Central memory CD4-positive, alpha-beta T cell (primary cell): ENCODE measurements at places on chromosomes 6 and 20.

DNA sequence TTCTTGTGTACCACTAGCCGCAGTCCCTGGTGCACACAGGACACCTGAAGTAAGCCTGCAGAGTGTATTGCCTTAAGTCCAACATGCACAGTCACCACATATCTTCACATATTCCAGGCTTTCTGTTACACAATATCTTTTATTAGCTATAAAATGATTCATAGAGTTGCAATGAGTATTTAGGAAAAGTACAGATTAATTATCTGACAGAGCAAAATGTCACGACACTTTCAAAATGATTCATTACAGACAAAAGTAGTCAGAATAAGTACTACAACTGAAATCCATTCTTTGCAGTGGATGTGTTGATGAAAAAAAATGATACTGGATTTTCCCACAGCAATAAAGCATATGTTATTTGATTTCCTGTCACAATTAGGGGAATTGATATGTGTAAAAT is 199.5 kb upstream of the ASCC3 start:
- no peak for DNase-seq

DNA sequence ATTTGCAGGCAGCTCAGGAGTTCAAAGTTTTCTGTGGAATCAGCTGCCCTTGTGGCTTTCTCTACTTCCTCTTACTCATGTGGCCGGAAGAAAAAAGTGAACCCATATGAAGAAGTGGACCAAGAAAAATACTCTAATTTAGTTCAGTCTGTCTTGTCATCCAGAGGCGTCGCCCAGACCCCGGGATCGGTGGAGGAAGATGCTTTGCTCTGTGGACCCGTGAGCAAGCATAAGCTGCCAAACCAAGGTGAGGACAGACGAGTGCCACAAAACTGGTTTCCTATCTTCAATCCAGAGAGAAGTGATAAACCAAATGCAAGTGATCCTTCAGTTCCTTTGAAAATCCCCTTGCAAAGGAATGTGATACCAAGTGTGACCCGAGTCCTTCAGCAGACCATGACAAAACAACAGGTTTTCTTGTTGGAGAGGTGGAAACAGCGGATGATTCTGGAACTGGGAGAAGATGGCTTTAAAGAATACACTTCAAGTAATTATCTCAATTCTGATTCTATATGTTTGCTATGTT is 1.1 kb downstream of the MGME1 start:
- DNase-seq: peak; percentile 48

GRCh38 chr20:23197836-23198235 is 111.7 kb upstream of the CD93 start:
- no peak for DNase-seq

GRCh38 chr6:39223555-39223954 is 5.7 kb downstream of the KCNK5 start:
- DNase-seq: no peak

- DNase-seq: no peak
Observed at GRCh38 chr6:21856456-21856825, 262.9 kb downstream of the SOX4 start.

- no peak for DNase-seq
Observed at GRCh38 chr6:140857739-140858380, 1274.9 kb upstream of the GJE1 start.

DNA sequence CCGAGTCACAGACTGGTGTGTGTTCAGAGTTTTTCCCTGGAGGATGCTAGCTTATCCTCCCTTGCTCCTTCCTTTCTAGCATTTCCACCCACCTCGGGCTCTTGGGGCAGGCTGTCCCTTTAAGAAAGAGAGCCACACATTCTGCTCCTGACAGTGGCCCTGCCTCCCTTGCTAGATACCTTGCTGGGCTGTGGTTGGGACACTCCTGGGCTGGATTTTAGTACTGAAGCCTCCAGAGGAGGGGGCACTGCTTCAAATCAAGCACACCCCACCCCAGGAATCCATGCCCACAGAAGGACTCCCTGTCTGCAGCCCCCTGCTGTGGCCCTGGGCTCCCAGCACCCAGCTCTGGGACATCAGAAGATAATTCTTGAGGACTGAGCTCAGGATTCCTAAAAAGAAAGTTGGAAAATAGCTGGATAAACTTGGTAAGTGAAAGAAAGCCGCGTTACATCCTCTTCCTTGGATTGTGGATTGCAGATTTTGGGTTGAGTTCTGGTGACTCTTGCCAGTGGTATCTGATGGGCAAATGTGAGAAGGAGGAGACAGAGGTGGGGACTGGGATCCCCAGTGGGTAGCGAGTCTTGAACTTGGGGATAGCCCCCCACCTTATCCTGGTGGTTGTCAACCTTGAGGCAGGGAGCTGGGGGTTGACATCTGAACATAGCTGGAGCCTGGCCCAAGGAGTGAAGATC is 29.0 kb downstream of the DAAM2 start:
- DNase-seq: no peak

- no peak for DNase-seq
Observed at GRCh38 chr6:167934426-167934864, 63.0 kb upstream of the KIF25 start.

DNA sequence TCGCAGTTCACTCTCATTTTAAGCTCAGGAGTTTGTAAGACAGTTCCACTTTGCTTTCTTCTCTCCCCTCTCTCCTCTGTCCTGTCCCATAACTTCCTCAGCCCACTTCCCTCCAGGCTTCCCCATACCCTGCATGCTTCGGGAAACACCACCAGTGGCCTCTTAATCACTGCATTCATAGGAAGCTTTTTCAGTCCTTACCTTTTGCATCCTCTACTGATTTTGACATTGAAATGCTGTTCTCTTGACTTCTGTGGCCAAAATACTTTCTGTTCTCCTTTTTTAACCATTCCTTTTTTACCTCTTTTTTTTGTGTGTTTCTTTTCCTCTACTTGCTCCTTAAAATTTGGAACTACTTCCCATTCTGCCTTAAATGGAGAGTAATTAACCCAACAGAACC is 69.7 kb downstream of the HIVEP1 start:
- DNase-seq: no peak

GRCh38 chr6:89443658-89444057 is 10.7 kb downstream of the ANKRD6 start:
- no peak for DNase-seq

DNA sequence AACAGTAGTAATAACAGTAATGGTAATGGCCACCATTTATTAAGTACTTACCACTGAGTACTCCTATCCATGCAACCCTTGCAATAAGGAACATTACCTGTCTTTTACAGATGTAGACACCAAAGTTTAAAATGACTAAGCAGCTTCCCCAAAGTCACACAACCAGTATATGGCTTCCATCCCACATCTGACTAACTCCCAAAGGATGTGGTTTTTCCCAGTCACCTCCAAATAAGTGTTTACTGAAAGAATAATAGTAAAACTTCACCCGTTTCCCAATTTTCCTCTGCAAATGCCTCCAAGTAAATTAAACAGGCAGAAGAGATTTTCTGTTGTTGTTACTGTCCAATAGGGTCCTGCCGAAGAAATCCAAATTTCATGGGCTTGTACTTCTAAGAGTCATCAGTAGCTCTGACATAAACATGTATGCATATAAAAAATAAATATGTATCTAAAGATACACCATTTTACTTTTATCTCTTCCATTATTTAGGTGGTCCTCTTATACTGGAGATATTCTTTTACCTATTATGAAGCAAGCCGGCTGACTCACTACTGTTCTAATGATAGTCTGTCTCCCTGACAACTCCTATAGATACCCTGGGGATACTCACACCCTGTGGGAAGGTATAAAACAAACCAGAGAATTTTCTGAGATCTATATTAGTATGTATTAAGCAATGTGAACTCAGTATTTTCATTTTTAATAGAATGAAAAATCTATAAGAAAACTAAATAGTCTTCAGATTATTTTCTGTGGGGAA is 77.9 kb upstream of the ID4 start:
- DNase-seq: no peak

DNA sequence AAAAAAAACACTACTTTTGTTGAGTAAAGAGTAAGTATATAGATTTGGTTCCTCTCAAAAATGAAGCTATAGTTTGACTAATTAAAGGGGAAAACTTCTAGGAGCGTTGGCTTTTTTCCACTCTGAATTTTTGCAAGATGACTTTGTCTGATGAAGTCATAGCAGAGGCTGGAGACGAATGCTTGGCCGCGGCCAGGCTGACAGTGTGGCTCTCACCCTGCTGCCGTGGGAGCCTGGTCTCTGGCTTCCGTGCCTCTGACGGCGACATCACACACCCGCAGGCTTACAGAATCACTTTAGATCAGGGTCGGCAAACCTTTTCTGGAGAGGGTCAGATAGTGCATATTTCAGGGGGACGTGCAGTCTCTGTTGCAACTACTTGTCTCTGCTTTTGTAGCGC is 145.0 kb downstream of the PHACTR3 start:
- no peak for DNase-seq

DNA sequence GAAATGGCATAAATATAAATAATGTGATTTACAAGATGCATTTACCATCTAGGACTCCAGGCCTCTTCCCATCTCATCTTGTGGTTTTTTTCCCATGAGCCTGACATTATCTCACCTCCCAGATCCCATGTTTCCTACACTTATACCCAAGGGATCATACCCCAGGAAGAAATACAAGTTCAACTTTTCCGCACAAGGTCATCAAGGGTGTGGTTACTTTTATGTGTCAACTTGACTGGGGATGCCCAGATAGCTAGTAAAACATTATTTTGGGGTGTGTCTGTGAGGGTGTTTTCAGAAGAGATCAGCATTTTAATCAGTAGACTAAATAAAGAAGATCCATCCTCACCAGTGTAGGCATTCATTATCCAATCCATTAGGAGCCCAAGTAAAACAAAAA is 176.3 kb upstream of the TNFAIP3 start:
- no peak for DNase-seq

DNA sequence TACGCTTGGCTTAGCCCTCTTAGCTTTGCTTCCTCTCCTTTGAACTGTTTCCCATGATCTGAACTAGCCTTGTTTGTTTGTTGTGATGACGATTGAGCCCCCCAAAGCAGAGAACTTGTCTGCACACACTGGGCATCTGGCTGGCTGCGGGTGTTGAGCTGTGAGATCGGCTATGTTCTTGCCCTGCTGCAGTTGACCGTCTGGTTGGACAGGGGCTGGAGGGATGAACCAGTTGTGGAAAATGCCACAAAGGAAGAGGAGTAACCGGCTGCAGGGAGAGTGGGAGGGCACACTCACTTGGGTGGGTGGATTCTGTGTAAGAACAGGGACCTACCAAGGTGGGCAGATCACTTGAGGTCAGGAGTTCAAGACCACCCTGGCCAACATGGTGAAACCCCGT is 12.4 kb upstream of the RSPO4 start:
- no peak for DNase-seq

DNA sequence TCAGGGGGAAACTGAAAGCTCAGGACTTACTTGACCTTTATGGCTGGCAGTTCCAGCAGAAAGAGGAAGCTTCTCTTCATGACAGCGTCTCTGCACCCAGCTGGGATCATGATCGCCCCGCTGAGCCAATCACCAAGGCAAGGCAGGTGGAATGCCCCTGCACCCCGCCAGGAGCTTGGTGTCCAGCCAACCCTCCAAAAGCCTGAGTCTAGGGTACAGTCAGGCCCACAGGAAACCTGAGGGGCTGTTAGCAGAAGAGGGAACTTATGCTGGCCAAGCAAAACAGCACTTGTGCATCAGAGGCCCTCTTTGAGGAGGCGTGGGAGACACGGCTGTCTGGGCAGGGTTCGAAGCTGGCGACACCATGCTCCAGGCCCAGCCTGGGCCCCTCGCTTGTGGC is 188.3 kb upstream of the GMDS start:
- DNase-seq: no peak

DNA sequence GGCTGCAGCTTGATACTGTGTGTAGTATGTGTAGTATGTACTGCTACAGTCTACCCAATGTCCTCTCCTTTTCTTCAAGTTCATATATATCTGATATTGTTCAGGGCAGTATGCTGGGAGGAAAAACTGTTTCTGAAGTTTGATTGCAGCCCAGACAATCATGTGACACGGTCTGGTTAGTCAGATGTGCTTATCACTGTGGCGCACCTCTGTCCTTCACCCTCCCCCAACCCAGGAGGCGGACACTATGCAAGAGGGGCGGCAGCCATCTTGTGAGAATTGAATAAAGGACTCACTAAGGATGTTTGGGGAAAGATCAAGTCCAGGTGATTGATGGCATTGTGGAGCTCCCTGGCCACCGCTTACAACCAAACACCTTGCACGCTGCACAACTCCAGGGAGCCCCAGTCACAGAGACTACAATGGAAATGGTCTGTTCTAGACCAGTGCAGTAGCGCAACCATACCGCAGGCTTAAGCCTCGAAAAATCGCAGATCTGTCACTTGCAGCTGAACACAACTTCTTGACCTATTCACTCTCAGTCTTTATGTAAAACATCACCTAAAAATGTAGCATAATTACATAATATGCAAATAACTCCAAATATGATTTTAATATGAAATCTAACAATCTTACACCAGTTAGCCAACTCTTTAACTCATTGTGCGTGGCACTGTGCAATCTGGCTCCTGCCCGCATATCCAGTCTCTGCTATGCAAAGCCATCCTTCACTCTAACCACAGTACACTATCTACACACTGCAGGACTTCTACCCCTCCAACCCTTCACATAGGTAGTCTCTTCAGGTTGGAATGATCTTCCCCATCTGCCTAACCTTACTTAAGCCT is 79.3 kb downstream of the VGLL2 start:
- no peak for DNase-seq

GRCh38 chr20:62129731-62130531 is 7.7 kb downstream of the LSM14B start:
- DNase-seq: no peak
